ENCODE measurements at places on chromosomes 4 and X.

- DNase-seq, result no peak
Measured at GRCh38 chrX:144592036-144592435, 655.3 kb upstream of the SPANXN1 start.

DNA sequence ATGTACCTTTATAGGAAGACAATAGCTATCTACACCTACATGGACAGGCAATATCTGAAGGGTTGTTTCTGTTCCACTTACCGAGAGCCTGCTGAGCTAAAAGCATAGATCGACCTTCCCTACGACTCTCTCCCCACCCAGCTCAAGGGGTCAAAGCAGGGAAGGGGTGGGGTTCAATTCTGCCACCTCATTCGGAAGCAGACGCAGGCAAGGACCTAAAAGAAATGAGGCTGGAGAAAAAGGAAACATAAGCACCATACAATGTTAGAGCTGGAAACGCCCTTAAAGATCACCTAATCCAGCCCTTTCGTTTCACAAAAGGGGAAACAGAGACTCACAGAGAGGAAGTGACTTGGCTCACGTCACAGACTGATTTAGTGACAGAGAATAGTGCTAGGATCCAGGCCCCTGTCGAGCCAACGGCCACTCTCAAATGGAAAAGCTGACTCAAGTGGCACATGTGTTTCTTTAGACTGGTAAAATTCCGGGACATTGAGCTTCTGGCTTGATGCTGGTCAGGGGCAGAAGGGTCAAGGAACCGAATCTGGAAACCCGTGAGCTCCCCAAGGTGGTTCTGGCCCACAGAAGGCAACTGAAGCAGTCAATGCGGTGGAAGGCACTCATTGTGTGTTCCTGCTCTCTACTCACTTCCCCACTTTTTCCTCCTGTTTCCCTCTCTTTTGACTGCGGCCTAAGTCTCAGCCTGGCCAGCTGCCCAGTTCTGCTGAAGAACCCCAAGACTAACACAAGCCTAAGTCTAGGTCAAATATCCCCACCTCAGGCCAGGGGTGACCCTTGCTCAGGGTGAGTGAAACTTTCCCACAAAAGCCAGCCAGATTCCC lies 7.5 kb downstream of the SEPTIN6 start:
- DNase-seq, result no peak

GRCh38 chrX:12526306-12526705 lies 264.9 kb upstream of the PRPS2 start:
- DNase-seq, result no peak

GRCh38 chr4:172858731-172859230 lies 309.8 kb upstream of the GALNT7 start:
- no peak for DNase-seq

DNA sequence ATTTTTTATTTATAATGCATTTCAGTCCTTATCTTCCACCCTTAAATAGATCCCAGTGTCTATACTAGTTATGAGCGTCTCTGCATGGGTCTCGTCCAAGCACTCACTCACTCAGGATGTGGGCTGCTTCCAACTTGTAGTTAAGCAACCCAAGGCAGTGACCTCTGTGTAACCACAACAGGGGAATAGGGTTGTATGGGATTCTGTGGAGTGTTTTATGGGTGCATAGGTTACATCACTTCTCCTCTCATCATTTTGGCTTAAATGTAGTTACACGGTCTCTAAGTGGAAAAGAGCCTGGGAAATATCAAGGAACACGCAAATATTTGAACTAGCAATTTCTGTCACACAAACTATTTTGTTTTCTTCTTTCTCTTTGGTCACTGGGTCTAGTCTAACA lies 931.0 kb downstream of the STIM2 start:
- no peak for DNase-seq

- no peak for DNase-seq
Measured at GRCh38 chr4:24559889-24560288, 24.5 kb downstream of the DHX15 start.

DNA sequence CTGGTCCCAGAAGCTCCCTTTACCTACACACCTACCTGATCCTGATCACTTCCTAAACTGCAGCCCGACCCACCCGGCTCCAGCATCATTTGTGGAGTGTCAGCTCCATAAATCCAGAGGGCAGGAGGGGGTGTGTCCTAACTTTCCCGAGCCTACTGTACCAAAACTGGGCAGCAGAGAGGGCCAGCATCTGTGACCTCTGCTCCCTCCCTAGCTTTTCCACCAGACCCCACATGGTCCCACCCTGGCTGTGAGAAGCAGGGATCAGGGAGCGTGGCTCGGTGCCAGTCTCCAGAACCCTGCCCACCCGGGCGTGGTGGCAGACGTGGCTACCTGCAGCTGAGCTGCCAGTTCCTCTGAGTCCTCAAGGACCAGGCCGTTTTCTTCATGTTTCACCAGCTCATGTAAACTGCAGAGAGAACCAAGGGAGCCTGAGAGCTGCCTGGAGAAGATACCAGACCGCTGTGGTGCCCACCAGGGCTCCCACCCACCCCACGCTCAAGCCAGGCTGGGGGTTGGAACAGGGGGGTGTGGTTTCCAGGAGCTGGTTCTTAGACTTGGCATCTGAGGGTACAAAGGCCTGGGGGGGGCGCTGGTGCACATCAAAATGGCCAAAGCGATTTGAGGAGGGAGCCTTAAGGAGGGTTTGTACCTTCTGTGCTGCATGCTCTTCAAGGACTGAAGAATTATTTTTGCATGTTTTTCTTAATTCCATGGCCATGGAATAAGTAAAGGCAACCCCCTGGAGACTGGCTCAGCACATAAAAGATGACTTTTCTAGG lies 76.7 kb upstream of the DRD5 start:
- DNase-seq, result no peak

- no peak for DNase-seq
Measured at GRCh38 chr4:32929796-32930699, 2209.9 kb downstream of the PCDH7 start.

DNA sequence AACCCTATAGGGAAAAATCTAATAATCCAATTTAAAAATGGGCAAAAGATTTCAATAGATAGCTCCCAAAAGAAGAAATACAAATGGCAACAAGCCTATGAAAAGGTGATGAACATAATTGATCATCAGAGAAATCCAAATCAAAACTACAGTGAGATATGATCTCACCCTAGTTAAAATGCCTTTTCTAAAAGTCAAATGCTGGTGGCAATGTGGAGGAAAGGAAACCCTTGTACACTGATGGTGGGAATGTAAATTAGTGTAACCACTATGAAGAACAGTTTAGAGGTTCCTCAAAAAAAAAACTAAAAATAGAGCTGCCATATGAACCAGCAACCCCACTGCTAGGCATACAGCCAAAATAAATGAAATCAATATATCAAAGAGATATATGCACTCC lies 44.5 kb downstream of the STPG2 start:
- no peak for DNase-seq

- DNase-seq, result no peak
Measured at GRCh38 chr4:55742655-55743202, 76.9 kb upstream of the EXOC1L start.

GRCh38 chr4:113872426-113873260 lies 106.8 kb downstream of the ARSJ start:
- DNase-seq, result no peak

DNA sequence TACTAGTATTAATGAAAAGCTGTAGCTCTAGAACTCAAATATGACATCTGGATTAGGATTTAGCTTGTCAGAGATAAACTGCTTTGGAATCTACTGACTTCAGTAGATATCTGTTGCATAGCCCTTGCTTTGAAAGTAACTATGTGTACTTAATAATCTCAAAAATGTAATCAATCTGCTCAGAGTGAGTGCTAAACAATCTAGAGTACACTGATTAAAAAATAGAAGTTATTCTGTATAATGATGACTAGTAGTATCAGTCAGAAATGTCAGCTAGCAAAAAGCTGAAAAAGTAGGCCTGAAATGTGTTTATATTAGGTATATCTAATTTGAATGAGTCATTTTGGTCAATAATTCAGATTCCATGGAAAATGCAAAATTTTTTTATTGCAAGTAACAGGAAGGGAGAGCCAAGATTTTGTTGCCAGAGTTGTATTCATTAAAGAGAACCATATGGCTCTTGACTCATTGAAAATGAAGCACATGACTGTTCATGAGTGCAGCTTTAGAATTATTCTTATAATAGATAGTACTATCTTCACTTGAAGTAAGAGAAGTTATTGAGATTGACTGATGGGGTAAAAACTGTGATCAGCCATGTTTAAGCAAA lies 20.0 kb downstream of the CLCN3 start:
- no peak for DNase-seq

DNA sequence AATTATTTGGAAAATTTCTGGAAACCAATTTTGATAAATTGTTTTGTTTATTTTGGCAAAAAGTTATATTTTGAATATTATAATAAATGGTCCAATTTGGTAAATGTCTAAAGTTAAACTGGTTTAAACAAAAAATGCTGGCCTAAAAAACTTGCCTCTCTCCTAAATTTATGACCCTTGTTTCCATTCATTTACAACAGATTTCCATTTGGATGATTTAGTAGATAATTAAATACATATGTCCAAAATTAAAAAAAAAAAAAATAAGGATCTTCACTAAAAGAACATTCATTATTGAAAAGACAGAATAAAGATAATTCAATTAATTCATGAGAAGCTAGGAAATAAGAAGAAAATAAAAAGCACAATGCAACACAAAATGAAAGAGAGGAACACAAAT lies 449.5 kb downstream of the SPRY1 start:
- no peak for DNase-seq

GRCh38 chrX:25012433-25012735 lies 3.4 kb downstream of the ARX start:
- no peak for DNase-seq

- no peak for DNase-seq
Measured at GRCh38 chr4:124206779-124207605, 505.5 kb downstream of the ANKRD50 start.

Measured in stimulated activated CD4-positive, alpha-beta T cell treated with anti-CD3 and anti-CD28 coated beads, TNF-alpha, amount 100 ng/mL, for 48 hours (primary cell).